ENCODE measurements at places on chromosomes 7 and 10.

DNA sequence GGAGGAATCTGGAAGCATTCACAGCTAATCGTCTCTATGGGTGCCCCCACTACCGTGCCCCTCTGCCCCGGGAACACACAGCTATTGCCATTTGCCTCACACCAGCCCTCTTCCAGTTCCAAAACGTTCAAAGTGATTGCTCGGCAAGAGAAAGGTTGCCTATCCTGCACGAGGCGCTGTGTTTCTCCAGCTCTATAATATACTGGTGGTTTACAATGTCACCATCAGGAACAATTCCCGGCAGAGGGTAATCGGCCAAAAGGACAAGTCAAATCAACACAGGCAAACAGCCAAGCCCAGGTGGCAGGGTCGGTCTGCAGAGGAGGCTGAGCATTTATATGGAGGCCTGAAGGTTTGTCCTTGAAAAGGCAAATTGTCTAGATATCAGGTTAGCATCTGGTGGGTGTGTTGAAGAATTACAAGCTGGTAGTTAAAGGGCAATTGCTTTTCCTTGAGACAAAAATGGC, 29.2 kb upstream of the TNS3 start:
- DNase-seq = no peak

GRCh38 chr10:112426111-112426510, 20.6 kb downstream of the ZDHHC6 start:
- no peak for DNase-seq

DNA sequence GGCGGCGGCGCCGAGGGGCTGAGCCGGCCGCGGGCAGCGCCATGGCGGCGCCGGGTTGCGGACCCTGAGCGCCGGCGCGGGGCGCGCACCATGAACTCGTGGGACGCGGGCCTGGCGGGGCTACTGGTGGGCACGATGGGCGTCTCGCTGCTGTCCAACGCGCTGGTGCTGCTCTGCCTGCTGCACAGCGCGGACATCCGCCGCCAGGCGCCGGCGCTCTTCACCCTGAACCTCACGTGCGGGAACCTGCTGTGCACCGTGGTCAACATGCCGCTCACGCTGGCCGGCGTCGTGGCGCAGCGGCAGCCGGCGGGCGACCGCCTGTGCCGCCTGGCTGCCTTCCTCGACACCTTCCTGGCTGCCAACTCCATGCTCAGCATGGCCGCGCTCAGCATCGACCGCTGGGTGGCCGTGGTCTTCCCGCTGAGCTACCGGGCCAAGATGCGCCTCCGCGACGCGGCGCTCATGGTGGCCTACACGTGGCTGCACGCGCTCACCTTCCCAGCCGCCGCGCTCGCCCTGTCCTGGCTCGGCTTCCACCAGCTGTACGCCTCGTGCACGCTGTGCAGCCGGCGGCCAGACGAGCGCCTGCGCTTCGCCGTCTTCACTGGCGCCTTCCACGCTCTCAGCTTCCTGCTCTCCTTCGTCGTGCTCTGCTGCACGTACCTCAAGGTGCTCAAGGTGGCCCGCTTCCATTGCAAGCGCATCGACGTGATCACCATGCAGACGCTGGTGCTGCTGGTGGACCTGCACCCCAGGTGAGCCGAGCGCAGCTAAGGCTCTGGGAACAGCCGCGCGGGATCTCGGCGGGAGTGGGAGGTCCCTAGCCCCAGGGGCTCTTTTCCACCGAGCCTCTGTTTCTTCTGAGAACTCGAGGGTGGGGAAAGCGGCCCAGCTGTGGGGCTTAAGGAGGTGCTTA, at the start of gene GPR26:
TSS of gene GPR26 (plus strand) at position 38 of the 919 bp plus-strand sequence. CDS start at position 91, 53 bp downstream.
- no peak for DNase-seq

GRCh38 chr7:9488555-9488954, 1055.1 kb downstream of the NXPH1 start:
- DNase-seq = no peak

DNA sequence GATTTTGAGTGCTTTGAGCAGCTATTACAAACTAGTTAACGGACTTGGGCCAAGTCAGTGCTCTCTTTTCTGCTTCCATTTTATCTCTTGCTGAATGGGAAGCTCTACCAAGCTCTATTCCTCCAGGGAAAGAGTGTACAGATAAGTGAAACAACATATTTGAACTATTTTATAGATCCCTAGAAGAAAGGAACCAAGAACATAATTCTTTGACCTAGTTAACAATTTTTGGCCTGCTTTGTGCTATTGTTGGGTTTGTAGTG, 244.8 kb downstream of the PRKG1 start:
- no peak for DNase-seq

DNA sequence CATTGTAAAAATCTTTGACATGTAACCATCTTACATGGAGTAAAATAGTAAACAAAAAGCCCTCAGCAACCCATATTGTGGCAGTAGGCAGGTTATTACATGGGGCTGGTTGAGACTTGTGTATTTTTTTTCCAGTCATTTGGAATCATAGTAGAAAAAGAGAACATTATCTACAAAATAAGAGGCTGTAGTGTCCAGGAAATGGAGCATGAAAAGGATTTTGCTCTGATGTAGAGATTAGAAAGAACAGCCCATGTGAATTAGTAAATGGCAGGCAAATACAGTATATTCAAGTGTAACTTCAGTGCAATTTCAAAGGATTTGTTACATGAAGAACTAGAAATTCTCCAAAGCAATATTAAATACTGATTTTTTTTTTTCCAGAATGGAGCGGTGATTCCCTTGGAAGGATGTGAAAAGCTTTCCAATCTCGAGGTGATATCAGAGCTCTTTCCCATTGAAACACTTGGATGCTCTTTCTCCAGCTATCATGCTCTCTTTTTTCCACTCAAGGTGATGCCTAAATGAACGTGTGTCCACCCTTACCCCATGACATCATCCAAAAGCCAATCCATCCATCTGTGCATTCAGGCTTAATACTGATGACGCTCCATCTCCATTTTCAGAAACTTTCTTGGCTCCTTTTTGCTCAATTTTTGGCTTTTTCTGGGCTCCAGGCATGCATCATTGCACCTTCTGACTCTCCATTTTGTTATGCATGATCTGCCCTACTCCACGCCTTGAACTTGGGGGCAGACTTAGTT, 1034.7 kb downstream of the TYW1 start:
- no peak for DNase-seq

- no peak for DNase-seq
Observed at GRCh38 chr10:126638542-126638941, 32.0 kb downstream of the C10orf90 start.

- no peak for DNase-seq
Observed at GRCh38 chr7:9945857-9946256, 1027.8 kb upstream of the PHF14 start.

GRCh38 chr10:29883231-29883630, 176.2 kb downstream of the JCAD start:
- no peak for DNase-seq

GRCh38 chr7:50855526-50855925, 72.8 kb upstream of the GRB10 start:
- no peak for DNase-seq

Data from activated gamma-delta T cell treated with Interleukin-2 at 50 U/mL for 16 hours (primary cell).